ENCODE measurements at places on chromosomes 3 and 15.

- DNase-seq = peak; percentile 28
These were observed 491.9 kb downstream of the NTRK3 start for GRCh38 chr15:87764461-87765240.

DNA sequence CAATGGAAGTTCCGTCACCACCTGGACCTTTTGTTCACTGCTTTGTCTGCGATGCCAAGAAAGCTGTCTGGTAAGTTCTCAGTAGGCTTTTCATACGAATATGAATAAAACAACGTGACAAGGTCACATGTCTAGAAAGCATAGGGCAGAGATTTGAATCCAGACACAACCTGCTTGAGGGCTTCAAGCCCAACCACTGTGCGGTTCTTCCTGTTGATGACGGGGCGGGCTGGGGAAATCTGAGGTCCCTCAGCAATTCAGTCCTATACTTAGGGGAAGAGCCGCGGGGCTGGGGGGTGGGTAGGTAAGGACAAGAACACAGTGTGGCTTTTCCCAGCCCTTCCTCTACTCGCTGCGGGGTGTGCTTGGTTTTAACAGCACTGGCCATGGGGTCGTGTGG, 32.4 kb upstream of the SMAD3 start:
- DNase-seq = no peak

GRCh38 chr15:95162069-95162468, 930.7 kb downstream of the MCTP2 start:
- no peak for DNase-seq

DNA sequence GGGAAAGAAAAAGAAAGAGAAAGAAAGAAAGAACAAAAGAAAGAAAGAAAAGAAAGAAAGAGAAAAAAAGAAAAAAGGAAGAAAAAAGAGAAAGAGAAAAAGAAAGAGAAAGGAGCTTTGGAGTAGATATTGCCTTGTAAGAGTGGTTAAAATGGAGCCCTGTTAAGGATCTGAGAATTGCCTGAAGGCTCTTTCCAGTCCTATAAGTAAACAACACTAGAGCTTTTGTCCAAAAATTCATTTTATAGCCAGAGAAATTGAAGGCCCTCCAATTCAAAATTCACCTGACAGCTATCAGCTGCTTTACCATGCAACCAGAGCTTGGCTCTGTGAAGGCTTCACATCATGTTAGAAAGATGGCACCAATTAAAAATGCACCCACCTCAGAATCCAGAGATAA, 102.1 kb upstream of the FRMD4B start:
- DNase-seq = no peak

GRCh38 chr15:48579945-48580671, 65.4 kb downstream of the FBN1 start:
- no peak for DNase-seq

DNA sequence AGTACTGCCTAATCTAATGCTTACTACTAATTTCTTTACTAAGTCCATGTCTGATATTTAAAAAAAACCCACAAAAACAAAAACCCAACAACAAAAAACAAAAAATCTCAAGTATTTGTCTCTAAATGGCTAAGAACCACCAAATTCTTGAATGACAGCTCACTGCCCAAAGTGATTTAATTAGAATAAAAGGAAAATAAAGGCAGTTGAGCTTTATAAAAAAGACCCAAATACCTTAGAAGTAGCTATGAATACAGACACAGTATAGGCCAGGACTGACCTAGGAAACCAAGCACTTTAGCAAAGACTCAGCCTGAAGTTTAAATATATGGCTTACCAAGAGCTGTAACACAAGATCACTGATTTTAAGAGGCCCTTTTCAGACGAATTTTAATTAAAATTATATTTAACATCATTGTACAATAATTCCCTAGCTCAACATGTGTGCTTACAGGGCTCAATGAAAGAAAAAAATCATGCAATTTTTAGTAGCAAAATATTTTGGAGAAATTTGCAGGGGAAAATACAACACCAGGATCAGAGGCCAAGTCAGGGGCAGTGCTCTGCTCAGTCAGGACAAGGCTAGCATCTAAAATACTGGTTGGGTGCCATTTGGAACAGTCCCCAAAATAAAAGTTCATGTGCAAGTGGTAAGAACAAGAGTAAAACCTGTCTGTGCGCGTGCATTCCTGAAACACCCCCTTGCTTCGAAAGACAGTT, 24.8 kb downstream of the UQCC5 start:
- no peak for DNase-seq

- no peak for DNase-seq
These were observed 80.9 kb downstream of the MLH1 start for GRCh38 chr3:37074178-37074577.

DNA sequence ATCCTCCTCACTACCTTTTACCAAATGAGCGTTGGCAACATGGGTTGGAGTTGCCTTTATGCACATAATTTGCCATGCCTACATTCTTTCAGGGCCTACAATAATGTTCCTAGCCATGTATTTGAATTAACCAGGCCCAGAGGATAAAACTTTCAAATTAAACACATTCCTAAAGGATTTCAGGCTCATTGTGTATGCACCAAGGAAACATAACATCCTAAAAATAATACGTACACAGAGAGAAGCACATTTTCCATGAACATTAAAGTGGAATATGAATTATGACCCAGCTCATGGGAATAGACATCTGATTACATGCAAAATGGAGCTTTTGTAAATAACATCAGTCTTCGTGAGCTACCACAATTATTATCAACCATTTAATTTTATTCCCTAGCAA, 203.3 kb downstream of the RORA start:
- DNase-seq = no peak

GRCh38 chr3:115871735-115872134, 248.4 kb downstream of the GAP43 start:
- no peak for DNase-seq

DNA sequence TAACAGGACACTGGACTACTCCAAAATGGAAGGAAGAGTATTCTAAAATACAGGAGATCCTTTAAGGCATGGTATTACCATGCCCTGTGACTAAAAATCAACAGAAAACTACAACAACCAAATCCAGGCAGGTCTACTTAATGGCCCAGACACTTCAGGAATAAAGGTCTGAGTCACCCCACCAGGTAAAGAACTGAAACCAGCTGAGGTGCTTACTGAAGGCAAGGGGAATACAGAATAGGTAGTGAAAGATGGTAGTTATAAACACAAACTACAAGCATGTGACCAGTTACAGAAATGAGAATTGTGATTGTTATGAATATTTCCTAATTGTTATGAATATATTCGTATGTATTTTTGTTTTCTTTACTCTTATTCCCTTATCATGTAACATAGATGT, 13.4 kb downstream of the IFT57 start:
- DNase-seq = no peak

DNA sequence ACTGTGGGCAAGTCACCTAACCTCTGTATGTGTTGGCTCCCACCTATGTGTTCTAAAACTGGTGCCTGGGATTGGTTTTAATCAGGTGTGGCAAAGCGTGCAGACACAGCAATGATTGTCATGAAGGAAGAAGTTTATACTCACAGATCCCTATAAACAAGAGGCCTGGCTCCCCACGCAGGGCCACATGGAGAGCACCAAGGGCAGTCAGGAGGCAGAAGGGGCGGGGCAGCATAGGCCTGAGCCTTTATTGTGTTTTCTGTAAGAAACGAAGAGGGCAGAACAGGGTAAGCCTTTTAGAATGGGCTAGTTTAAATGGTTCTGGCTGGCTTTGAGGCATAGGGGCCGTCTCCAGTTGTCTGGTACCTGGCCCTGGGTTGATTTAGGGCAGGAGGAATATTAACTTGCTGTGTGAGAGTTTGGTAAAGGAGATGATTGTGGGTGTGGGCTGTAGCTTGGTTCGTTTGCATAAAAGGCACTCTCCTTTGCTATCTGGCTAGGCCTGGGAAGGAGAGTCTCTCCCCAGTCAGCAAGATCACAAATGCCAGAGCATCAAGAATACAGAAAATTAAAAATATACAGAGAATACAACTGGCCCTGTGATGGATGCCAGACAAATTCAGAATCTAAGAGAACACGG, 2.2 kb upstream of the FBXW12 start:
- DNase-seq = no peak

DNA sequence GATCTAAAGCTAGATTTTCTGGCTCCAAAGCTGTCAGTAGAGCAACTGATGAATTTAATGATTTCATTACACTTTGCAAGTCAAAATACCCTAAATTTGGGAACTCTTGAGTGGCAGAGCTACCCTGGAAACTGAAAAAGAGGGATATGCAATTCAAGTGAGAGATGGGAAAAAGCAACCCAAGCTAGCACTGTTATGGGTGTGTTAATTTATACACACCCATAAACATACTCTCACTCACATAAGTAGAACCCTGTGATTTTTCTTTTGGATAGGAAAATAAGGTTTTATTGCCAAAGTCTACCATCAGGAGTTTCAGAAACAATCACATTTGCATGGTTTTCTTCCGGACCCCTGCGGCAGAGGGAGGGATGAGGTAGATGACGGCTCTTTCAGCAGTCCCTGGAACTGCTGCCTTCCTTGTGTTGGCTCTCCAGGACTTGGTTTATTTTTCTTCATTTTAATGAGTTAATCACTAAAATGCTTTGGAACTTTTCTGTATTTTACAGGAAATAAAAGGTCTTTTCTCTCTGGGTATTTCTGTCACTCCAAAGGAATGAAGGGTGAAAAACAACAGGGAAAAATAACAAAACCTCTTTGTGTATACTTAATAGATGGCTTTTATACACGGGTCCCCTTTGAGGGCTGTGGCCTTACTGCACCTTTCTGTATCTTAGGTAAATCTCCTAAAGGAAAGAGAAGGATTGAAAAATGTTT, 63.8 kb downstream of the TTC23 start:
- no peak for DNase-seq

- peak; percentile 73 for DNase-seq
These were observed 139.3 kb downstream of the FOXP1 start for GRCh38 chr3:71444028-71444860.

DNA sequence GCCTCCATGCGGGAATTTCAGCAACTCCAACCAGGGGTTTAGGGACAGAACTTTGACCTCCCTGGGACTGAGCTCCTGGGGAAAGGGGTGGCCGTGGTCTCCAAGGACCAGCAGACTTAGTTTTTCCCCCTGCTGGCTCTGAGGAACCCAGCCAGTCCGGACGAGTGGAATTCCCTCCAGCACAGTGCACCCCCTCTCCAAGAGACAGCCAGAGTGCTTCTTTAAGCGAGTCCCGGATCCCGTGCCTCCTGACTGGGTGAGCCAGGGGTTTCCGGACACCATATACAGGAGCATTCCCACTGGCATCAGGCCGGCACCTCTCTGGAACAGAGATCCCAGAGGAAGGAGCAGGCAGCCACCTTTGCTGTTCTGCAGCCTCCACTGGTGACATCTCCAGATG, 459.5 kb downstream of the OCA2 start:
- DNase-seq = no peak

DNA sequence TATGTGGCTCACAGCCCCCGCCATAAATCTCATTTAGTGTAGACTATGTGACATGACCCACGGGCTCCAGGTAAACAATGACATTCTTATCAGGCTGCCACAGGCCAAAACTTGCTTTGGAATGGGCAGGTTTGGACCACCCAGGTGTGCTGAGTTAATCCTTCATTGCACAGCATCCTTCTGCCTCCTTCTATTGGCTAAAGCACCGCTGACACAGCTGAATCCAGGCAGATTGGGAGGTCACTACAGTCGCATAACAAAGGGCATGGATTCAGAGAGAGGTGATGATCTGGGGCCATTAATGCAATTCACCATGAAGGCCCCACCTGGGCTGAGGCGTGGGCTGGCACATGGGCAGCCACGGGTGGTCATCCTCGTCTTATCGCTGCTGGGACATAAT, 47.8 kb upstream of the GALNT15 start:
- DNase-seq = no peak

DNA sequence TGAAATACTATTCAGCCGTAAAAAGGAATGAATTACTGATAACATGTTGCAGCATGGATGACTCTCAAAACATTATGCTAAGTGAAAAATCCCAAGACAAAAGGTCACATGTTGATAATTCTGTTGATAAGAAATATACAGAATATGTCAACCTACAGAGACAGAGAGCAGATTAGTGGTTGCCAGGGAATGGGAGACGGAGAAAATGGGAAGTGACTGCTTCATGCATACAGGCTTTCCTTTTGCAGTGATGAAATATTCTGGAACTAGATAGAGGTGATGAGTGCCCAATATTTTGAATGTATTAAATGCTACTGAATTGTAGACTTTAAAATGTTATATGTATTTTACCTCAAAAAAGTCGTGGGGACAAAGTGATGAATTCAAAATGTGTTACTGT, 56.2 kb downstream of the ABHD2 start:
- no peak for DNase-seq

- DNase-seq = no peak
These were observed 1.0 kb downstream of the LYSMD4 start for GRCh38 chr15:99732124-99732750.

- DNase-seq = peak; percentile 78
These were observed 817 bp downstream of the USP3 start for GRCh38 chr15:63504979-63505841.

- DNase-seq = no peak
These were observed 13.0 kb downstream of the NIPA2 start for GRCh38 chr15:22851513-22851912.

GRCh38 chr15:76991741-76992645, 2.9 kb upstream of the PSTPIP1 start:
- DNase-seq = peak; percentile 3

DNA sequence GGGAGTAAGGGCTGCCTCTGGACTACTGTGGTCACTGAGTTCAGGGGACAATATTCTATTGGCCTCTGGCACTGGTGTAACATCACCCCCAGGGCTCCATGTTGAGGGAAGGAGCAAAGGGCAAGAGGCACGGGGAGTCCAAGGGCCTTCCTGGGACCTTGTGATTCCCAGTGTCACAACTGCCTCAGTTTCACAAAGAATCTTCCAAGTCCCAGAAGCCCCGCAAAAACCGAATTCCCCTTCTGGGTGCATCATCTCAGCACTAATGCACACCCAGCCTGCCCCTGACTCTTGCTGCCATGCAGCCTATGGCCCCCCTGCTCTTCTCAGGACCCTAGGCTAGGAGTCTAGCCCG, 5.5 kb downstream of the AMOTL2 start:
- no peak for DNase-seq

DNA sequence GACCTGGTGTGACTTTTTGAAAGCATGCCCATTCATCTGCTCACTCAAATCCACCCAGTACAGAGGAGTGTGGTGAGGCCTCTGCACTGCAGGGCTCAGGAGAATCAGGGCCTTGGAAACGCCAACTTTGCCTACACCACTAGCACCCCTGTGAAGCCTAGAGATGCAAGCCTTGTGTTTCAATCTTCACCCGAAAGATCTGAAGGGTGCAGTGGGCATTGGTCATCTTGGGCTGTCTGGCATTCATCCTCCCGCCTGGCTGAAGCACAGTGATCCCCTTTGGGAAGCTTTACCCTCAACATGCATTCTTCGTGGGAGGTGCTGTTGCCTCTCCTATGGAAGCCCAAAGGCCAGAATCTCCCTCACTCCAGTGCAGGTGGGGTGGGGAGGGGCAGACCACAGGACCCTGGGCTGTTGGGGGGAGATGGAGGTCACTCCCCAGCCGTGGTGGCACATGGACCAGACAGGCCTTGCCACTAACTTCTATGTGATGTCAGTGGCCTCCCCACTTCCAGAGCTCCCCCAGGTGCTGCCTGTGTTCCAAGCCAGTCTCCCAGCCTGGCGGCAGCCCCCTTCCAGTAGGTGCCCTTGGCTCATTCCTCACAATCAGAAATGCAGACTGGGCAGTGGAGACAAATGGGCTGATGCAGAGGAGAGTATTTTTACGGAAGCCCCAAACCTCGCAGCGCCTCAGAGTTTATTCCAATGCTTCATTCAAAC, 92.5 kb downstream of the ADAMTS17 start:
- no peak for DNase-seq

Measured in SK-N-SH (cell line).